Naive thymus-derived CD8-positive, alpha-beta T cell (primary cell): ENCODE measurements at places on chromosomes 3 and 15.

- DNase-seq = peak; percentile 41
Measured at GRCh38 chr3:43223670-43224364, 62.5 kb upstream of the SNRK start.

DNA sequence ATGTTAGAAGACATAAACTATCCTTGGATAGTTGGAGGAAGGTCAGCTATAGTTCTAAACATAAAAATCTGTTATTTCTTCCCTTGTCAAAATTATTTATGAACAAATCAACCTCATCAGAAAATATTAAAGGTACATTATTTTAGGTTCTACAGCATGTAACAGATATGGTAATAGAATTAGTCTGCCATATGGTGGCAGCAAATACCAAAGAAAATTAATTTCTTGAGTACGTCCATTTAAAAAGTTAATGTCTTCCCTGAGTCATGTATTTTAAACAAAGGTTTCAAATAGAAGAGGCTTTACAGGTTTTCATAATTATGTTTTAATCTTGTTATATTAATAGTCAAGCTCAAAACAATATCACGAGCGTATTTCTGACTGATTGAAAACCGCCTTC lies 17.9 kb upstream of the ANKRD28 start:
- no peak for DNase-seq

DNA sequence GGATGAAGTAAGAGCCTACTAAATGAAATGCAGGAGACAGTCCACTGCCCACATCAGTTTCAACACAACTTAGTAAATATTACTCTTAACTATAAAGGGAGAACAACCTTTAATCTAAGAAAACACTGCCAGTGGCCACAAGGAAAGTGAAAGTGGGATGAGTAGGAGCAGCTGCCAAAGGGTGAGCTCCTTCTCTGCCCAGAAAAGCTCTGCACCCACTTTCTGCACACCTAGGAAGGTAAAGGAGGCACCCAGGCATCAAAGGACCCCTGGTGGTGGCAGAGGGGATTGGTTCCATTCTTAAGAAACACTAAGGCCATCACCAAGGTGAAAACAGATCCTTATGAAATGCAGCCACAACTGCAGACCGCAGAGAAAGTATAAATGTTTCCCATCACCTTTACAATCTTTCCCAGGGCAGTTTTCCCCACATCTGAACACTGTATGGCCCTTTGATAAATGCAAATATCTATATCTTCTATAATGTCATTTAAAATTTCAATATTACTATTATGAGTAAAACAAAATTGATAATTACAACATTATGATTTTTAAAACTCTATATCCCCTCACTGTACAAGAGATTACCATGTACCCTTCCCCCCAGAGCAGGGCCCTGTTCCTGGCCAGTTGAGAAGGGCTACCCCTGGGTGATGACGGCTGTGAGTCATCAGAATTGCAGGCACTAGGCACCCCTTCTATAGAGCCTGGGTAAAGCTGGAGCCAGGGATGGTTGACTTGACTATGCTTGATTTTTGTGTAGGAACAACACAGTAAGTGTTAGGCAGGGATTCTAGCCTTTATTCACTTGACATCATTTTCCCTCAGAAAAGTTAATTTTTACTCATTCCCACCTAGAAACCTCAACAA lies 92.0 kb downstream of the SNRK start:
- DNase-seq = peak; percentile 58

DNA sequence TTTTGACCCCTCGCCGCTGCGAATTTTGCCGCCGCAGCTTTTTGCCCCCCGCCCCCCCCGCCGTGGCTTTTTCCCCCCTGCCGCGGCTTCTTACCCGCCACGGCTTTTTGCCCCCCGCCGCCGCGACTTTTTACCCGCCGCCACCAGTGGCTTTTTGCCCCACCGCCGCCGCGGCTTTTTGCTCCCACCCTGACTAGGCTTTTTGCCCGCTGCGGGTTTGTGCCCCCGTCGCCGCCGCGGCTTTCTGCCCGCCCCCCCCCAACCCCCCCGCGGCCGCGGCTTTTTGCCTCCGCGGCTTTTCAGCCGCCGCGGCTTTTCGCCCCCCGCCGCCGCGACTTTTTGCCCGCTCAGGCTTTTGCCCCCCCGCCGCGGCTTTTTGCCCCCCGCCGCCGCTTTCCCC lies 598.1 kb downstream of the GOLGA6L6 start:
- no peak for DNase-seq

DNA sequence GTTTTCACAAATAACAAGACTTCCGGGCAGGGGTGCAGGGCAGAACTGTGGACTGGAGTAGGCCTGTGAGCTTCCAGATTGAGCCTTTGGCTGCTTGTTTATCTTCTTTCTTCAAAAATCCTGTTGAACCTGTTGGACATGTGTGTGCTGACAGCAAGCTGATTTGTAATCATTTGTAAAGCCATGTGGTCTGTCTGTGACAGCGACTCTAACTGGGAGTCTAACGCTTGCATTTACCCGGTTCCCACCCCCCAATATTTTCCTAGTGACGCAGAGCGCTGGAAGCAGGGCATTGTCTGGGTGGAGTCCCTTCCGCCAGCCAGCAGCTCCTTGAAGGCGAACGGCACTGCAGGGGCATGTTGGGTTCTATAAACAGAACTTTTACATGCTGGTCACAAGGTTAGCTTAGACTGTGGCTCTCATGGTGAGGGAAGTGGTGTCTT lies 85.7 kb upstream of the MYZAP start:
- DNase-seq = no peak

DNA sequence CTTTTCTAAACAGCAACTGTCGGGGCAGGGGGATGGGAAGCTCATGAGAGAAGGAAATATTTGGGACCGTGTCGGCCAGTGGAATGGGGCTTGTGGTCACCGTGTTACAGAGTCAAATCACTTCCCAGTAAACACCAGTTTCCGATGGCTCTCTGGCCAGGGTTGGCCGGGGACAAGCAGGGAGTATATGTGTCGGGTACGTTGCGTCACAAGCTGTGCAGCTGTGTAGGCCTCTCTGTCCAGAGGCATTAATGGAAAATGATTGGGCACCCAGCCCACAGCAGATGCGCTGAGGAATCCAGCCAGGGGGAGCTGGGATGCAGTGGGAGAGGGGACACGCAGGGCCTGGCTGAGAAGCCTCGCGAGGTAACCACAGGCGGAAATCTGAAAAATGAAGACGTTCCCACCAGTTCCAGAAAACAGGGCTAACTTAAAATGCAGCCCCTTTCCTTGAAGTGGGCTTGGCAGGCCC lies 15.8 kb upstream of the ALDH1A3 start:
- no peak for DNase-seq
